Lower leg skin (tissue), 4 donors: ENCODE measurements at places on chromosomes 11 and 22.

- DNase-seq: no peak
Observed at GRCh38 chr11:80524349-80524748, 1083.5 kb upstream of the TENM4 start.

DNA sequence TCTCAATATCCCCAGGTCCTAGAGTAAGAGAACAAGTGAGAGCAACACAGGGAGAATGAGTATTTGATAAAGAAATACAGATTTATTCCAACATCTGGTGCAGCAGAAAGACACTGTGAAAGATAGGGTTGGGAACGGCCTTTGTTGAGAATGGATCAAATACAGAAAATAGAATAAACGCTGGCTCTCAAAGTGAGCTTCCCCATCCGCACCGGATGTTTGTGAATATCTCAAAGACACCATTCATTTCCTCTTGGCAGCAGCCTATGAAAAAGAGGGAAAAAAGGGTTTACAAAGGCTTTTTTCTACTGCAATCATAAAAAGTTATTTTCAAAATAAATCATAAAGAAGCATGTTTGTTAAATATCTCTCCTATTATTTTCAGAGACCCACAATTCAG lies 279.3 kb downstream of the CASP12 start:
- DNase-seq: no peak

DNA sequence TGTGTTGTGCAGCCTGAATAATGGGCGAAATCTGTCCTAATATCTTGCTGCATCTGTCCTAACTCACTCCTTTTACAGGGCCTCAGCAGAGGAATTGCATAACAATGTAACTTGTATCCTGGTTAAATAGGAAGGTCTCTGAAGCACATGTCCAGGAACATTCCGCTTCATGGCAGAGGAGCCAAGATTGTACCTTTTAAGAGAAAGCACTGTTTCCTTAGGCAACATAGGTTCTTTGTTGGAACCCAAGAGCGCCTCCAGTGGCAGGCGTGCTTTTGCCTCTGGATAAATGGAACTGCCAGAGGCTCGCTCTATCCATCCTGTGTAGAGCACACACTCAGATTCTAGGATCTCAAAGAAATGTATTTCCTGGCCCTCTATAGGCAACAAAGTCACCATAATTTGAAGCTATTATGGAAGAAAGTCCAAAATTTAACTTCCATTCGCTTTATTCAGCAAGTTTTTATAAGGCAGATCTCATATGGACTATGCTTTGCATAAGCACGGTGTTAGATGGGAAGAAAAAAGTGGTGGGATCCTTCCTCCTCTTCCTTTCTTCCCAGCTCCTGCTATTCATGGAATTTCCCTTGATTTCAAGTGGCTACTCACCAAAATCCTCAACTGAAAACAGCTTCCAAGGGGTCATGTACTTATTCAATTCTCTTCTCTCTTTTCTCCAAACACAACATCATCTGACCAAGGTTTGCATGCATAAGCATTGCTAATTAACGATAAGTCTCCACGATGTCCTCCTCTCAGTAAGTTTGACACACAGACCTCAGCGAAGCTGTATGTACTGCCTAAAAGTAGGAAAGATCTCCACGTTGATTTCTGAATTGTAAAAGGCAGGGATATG lies at the start of gene BLID:
Gene BLID, minus strand, starts transcription at position 692 of the 856 bp plus-strand sequence. Its CDS starts 293 bp downstream, at position 399.
- DNase-seq: no peak

DNA sequence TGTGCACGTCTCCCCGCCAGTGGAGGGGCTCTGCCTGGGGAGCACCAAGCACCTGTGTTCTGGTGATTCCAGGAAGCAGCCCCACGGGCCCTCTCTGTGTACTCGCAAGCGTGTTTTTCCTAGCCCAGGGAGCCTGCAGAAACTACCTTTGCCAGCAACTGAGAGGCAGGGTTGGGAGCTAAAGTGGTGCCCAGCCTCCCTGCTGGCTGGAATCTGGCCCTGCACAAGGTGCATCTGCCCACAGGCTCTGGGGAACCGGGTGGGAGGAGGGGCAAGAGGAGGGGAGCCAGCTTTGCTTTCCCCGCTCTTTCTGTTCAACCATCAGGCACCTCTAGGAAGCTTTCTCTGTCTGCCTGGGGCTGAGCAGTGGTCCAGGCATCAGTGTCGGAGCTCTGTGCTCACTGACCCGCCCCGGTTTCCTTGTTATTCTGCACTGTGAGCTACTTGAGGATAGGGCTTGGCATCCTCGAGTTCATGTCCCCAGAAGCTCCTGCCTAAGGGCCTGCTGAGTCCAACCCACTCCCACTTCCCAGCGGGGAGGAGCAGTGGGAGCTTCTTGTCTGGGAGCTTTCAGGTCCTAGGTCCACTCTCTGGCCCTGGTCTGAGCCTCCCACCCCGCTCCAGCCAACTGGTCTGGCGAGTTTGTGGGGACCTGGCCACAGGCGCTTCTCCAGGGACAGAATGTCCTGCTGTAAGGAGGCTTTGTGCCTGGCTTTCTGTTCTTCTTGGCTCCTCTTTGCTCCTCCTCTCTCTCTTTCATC lies 14.9 kb downstream of the DAGLA start:
- DNase-seq: peak; percentile 59

DNA sequence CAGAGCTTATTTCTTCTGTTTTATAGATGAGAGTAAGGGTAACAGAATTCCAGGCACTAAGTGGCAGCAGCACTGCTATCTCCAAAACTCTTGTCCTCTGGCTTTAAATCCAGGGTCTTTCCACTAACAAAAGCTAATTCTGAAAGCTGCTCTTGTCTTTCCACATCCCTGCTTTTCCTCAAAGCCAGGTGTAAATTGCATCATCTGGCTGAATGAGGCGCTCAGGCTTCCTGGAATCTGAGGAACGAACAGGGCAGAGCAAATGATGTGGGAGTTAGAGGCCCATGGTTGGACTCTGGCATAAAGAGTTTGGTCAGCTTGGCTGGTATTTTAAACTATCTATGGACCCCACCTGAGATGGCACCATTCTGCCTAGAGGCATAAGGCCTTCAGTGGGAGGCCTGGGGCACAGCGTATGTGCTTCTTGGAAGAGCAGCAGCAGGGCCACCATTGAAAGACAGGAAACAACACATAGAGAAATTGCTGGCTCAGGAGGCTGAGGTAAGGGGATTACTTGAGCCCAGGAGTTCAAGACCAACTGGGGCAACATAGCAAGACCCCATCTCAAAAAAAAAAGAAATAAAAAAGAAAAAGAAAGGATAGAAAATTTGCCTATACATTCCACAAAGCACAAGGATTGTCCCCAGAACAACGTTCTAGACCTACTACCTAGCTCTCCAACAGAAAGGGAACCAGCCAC lies 1.9 kb downstream of the KCNJ5 start:
- no peak for DNase-seq

GRCh38 chr11:115503083-115503885 lies 931 bp downstream of the CADM1 start:
- peak; percentile 90 for DNase-seq

DNA sequence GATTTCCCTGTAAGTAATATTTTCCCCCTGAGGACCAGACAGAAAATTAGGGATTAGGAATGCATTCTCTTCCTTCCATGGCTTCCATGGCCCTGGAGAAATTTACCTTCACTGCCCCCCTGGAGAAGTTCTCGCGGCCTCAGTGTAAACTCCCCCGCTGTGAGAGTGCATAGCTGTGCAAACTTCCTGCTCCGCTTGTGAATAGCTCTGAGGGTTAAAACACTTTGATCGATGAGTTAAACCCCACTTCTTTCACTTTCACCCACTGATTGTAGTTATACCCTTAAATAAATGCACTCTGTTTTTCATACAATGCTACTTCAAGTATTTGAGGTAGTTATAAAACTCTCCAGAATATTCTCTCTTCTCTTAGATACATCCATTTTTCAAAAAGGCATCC lies 190.8 kb downstream of the DSCAML1 start:
- no peak for DNase-seq

DNA sequence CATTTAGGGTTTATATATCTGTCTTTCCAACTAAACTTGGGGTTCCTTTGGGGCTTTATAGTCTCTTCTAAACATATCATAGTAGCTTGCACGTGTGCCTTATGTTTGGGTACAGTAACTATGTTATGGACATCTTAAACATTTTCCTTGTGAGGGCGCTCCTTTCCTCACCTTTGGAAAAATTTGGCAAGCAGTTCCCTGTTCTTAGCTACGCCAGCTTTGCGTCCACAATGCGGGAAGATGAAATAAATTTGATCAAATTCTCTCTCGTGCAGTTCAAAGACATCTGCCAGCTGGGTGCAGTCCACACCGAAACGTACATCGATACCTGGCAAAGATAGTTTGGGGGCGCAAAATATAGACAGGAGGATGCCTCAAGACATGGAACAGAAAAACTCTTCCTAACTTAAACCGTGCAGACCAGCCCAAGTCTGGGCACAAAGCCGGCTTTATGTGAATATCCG lies 548 bp downstream of the FDXACB1 start:
- DNase-seq: no peak

GRCh38 chr11:35088676-35089075 lies 50.3 kb upstream of the CD44 start:
- peak; percentile 67 for DNase-seq

- peak; percentile 78 for DNase-seq
Observed at GRCh38 chr11:61695917-61696316, 15.7 kb downstream of the DAGLA start.

DNA sequence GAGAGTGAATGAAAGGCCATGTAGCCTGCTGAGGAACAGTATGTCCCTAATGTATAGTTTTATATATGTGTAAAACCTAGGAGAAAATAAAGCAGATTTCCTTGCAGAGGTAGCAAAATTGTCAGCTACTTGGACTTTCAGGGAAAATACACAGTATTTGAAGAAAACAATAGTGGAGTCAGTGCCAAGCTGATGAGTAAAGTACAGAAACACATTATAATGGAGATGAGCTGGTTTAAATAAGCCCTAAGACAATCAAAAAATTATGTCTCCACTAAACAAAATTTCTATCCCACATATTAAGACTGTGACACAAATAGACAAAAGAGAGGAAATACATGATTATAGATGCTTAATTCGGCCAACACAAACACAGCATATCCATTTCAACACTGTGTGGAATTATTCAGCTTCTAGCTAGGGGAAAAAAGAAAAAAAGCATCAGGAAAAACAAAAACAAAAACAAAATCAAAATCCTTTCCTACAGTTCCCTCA lies 75.9 kb downstream of the MAML2 start:
- no peak for DNase-seq

DNA sequence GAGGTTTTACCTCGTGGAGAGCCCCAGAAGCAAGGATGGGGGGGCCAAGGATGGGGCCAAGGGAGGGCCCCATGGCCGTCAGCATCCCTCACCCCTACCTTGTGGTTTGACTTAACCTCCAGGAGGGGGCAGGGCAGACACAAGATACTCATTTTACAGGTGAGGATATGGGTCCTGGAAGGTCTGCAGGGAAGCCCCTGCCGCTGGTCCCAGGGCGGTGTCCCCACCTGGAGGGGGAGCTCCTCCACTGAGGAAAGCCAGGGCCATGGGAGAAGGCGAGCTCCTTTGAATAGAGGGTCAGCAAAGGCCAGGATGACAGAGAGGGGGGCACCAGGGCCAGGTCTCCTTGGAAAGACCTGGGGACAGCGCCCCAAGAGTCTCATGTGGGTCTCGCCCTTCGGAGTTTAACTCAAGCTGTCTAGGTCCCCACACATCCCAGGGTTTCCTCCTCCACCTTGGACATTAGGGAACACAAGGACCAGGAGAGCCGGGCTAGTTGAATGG lies 5.9 kb upstream of the ADORA2A start:
- DNase-seq: no peak

- no peak for DNase-seq
Observed at GRCh38 chr11:77406396-77406795, 67.5 kb downstream of the PAK1 start.

- no peak for DNase-seq
Observed at GRCh38 chr11:109606256-109606655, 184.3 kb downstream of the C11orf87 start.

- DNase-seq: no peak
Observed at GRCh38 chr22:20571531-20572007, 64.2 kb downstream of the MED15 start.

DNA sequence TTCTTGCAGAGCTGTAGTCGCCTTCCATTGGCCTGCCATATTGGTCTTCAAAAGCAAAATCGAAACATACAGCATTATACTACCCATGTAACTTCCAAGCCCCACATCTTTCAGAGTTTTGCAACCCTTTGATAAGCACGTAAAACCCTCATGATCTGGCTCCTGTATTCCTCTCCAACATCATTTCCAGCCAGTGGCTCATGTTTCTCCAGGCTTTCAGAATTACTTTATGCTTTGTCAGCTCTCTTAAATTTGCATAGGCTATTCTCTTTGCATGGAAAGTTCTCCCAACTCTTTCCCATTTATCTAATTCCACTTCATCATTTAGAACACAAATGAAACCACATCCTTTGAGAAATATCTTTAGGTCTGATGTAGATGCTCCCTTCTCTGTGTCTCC lies 67.8 kb upstream of the DDI1 start:
- DNase-seq: no peak

- no peak for DNase-seq
Observed at GRCh38 chr22:40397396-40397795, 27.0 kb downstream of the SGSM3 start.

DNA sequence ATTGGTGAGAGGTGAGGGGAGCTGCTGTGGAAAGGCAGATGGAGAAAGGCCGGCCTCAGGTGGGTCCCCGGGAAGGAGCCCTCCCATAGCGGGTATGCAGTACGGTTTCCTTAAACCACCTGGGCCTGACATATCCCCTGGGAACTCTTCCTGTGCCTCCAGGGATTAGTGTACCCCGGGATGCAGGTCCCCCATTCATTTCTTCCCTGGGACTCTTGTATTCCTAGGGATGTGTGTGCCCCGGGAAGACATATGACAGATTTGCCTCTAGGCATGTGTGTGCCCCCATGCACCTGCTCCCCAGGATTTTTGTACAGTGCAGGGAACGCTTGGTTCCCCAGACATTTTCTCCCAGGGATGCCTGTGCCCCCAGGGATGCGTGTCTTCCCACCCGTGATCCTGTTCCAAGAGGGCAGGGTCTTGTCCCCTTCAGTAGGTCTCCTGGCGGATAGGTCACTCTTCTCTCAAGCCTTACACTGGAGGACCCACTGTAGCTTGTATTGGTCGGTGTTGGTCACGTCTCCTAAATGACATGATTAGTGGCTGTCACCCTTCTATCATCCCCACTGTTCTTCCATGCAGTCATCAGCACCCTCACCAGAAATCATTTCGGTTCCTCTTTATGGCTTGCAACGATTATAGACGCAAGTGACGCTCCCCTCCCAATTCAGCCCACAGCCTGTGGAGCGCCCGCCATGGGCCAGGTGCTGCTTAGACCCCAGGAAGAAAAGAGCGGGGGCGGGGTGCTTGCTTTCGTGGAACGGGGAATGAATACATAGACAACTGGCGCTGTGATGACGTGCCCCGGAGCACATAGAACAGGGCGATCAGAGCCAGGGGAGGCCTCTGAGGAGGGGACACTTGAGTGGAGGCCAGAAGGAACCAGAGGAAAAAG lies 1.3 kb downstream of the PARVB start:
- peak; percentile 38 for DNase-seq
